ENCODE measurements at places on chromosomes 1 and 21. TPM values are rescaled to one million over a fixed set of nuclear protein-coding genes. Genes with fewer than 3 reads are reported as not detected.

BRDT gene
- not detected for polyA plus RNA-seq

CLDN17 gene
- polyA plus RNA-seq = not detected

SGIP1 gene
- 0.71 TPM for polyA plus RNA-seq

SPRR1B gene
- not detected for polyA plus RNA-seq

HRNR gene
- not detected for polyA plus RNA-seq

IVL gene
- polyA plus RNA-seq = not detected

F5 gene
- polyA plus RNA-seq = 0.51 TPM

CAPN9 gene
- polyA plus RNA-seq = not detected

COL9A2 gene
- 3.0 TPM for polyA plus RNA-seq

EPHA2 gene
- polyA plus RNA-seq = not detected

PSMB4 gene
- 69.1 TPM for polyA plus RNA-seq

S100A2 gene
- polyA plus RNA-seq = not detected

GBP5 gene
- 8.9 TPM for polyA plus RNA-seq

WNT9A gene
- polyA plus RNA-seq = not detected

SF3B4 gene
- 99.3 TPM for polyA plus RNA-seq

TEKT2 gene
- not detected for polyA plus RNA-seq

SLC25A34 gene
- polyA plus RNA-seq = not detected

TSSK3 gene
- not detected for polyA plus RNA-seq

PTGFRN gene
- polyA plus RNA-seq = not detected

GCSAML gene
- not detected for polyA plus RNA-seq

All from IgD-negative memory B cell (primary cell).